ENCODE measurements at places on chromosomes 3 and 15. TPM values are rescaled to one million over a fixed set of nuclear protein-coding genes. Genes with fewer than 3 reads are reported as not detected.

DNA sequence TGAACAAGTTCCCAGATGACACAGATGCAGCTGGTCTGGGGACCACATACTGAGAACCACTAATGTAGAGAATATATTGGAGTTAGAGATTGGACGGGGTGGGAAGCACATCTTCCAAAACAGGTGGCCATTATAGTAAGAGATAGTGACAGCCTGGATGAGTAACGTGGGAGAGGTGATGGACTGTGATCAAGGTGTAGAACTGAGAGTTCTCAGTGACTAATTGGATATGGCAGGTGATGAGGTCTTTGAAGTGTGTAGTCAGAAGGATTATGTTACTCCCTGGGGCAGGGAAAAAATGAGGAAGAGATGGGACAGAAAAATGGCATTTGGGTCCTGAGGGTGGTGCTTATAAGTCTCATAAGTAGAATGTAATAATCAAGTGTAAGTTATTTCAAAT is 66.6 kb downstream of the KCNMB2 start:
- no peak for DNase-seq

DNA sequence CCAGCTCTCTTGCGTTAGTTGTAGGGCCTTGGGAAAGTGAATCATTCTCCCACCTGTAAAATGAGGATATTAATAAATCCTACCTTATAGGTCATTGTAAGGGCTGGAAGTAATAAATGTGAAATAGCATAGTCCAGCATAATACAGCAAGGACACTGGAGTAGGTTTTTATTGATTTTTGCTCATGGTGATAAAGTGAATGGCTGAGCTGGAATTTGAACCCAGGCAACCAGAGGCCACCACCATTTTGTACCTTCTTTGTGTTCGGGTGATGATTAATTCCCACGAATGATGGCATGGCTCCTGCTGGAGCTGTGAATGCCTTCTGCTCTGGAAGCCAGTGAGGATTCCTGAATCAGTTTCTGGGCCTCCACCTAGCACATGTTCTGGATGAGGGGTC is 31.8 kb downstream of the CTSH start:
- DNase-seq: no peak

- no peak for DNase-seq
Observed at GRCh38 chr3:96869316-96869715, 54.9 kb downstream of the EPHA6 start.

GRCh38 chr15:88309363-88309762 is 52.8 kb upstream of the NTRK3 start:
- DNase-seq: no peak

DNA sequence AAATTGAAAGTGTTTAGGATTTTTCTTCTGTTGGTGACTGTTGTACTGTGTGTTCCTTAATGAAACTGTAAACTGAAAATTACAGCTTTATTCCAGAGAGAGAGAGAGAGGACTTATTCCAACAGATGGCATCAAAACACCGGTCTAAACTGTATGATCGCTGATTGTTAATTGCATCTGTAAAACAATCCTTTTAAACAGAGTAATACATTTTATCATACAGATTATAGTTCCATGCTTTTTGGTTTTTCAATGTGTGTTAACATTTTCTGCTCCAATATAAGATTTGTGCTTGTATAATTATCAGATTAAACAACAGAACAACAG is 289.7 kb upstream of the DNAJC19 start:
- no peak for DNase-seq

GRCh38 chr3:144033863-144034262 is 62.2 kb downstream of the DIPK2A start:
- DNase-seq: no peak

- no peak for DNase-seq
Observed at GRCh38 chr15:55715355-55716076, 27.4 kb downstream of the PRTG start.

DNA sequence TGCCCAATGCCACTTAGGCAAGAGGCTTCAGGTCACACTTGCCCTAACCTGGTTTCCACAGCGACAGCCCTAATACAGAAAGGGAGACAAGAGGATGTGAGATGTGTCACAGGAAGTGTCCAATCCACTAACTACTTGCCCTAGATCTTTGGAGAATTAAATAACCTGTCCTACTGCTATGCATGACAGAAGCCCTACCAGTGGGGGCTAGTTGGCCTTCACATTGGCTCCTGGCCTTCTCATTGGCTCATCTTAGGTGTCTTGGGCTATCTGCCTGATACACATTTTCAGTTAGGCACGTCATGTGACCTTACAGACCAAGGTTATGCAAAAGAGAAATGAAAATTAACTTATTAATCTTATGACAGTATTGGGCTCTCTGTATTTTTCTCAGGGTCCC is 449.9 kb downstream of the FHIT start:
- DNase-seq: no peak

DNA sequence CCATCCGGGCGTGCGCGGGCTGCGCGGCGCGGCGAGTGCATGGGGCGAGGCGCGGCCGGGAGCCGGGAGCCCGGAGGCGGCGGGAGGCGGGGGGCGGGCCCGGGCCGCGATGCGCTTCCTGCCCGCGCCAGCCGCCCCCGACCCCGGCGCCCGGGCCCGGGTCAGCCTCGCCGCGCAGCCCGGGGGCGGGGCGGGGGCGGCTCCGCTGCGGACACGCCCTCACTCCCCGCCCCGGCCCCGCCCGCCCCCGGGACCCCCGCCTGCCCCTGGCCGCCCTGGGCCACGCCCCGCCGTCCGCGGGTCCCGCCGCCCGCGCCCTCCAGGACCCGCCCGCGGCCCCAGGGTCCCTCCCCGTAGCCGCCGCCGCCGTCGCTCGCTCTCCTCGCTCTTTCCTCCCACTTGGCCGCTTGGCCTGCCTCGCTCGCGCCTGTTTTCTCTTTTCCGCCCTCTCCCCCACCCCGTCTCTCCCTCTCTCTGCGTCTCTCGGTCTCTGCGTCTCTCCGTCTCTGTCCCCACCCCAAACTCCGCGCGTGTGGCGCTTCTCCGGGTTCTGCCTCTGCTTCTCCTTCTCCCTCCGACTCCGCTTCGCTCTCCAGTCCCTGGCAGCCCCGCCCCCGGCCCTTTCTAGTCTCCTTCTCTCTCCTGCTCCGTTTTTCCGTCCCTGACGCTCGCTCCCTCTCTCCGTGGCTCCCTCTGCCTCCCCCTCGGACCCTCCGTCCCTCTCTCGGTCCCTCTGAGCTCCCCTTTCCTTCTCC is at the start of gene PLXND1:
TSS of gene PLXND1 (minus strand) at position 41 of the 755 bp plus-strand sequence. CDS start at position 4, 37 bp downstream.
- peak; percentile 51 for DNase-seq

GRCh38 chr3:128338536-128339330 is 128.0 kb downstream of the DNAJB8 start:
- peak; percentile 26 for DNase-seq

- DNase-seq: no peak
Observed at GRCh38 chr15:94547711-94548110, 316.4 kb downstream of the MCTP2 start.

GRCh38 chr3:66702126-66702525 is 201.3 kb upstream of the LRIG1 start:
- no peak for DNase-seq

DNA sequence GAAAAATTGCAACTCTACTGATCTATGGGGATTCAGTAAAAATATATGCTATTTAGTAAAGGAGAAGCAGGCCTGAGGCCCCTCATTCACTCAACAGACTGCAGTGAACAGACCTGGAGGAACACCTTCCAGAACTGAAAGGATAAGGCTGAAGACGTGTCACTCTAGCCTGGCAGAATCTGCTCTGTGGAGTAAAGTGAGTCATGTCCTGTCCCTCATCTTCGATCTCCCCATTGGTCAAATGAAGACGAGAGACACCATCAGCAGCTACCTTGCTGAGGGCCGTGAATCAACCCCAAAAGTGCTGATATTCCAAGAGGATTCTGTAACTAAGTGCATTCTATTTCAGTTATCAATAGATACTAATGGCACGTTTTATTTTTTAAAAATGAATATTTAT is 359.7 kb downstream of the FGF12 start:
- DNase-seq: no peak

GRCh38 chr15:101250873-101251829 is 697 bp downstream of the CHSY1 start:
- no peak for DNase-seq

DNA sequence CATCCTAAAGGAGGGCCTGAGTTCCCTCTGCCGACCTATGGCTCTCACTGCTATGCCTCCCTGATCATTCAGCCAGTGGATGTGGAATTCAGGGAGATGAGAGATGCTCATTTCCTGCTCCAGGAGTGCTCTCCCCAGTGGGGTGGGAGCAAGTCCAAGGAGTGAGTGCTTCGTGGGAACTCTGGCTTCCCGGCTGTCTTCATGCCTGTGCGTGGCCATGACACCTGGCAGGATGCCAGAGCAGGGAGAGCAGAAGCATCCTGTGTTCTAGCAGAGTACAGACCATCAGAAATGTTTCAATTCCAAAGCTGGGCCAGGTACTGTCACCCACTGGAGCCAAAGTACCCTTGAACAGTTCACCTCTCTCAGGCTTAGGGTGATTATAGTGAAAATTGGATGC is 45.1 kb downstream of the APH1B start:
- DNase-seq: no peak

DNA sequence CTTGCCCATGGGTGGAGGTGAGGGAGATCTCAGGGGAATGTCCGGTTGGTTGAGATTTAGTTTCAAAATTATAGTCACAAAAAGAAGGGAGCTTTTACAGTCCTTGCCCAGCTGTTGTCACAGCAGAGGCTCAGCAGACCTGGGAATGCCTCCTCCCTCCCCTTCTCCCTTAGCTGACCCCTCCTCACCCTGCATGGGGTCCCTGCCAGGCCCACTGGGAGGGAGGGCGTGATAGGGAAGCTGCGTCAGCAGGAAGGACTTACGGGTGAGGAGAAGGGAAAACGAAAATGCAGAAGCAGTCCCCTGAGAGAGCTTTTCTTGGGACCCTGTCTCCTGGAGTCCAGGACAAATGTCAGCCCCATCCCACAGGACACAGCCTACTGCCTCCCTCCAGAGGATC is 18.9 kb downstream of the SCN5A start:
- DNase-seq: no peak

- DNase-seq: no peak
Observed at GRCh38 chr15:85408270-85408746, 27.9 kb downstream of the AKAP13 start.

DNA sequence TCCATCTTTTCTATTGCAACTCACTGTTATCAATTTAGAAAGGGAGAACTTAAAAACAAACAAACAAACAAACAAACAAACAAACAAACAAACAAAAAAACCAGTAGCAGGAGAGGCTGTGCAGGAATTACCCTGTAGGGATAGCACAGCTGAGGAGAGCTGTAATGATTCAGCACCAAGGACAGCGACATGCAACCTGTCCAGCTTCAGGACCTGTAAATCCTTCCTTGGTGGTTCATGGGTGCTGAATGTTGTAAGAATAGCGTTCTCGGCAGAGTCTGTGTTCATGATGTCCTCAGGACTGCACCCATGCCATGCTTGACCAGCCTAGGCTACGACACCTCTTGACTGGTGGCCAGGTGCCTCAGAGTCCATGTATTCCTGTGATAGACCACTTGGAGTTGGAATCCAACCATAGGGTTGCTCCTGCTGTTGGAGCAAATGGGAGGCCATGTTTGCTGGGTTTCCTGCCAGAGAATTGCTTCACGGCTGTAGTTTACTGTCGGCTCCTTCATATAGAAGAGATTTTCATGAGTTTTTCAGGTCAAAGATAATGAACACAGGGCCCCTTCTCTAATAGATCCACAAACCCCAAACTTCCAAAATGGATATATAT is 65.9 kb downstream of the CACNA2D3 start:
- DNase-seq: peak; percentile 16

DNA sequence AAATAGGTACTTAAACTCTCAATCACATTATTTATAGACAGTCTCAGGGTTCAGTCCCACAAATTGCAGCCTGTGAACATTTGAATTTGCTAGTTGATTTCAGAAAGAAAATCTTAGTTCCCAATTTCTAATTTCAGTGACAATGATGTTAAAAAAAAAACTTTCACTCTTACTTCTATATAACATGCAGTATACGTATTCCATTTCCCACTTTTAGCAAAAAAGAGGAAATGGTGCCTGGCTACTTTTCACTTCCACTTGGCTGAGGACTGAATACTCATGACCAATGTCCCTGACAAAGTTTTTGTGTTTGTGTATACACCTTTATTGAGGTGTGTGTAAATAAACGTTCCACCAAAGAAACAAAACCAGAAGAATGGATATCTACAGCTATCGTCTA is 32.1 kb upstream of the XCR1 start:
- no peak for DNase-seq

GRCh38 chr3:171320750-171321558 is 139.3 kb downstream of the TNIK start:
- DNase-seq: peak; percentile 83

Gene EFCC1
- total RNA-seq: 1.2 TPM

Gene TMIE
- total RNA-seq: not detected

Gene PLA1A
- 9.6 TPM for total RNA-seq

Gene RPP25
- 1.1 TPM for total RNA-seq

Gene CCRL2
- 0.29 TPM for total RNA-seq

Gene FMN1
- total RNA-seq: 4.1 TPM

Gene HHATL
- 241 TPM for total RNA-seq

Gene MINAR1
- total RNA-seq: 1.1 TPM
